ENCODE measurements at places on chromosomes 2 and 18. TPM values are rescaled to one million over a fixed set of nuclear protein-coding genes. Genes with fewer than 3 reads are reported as not detected.

DNA sequence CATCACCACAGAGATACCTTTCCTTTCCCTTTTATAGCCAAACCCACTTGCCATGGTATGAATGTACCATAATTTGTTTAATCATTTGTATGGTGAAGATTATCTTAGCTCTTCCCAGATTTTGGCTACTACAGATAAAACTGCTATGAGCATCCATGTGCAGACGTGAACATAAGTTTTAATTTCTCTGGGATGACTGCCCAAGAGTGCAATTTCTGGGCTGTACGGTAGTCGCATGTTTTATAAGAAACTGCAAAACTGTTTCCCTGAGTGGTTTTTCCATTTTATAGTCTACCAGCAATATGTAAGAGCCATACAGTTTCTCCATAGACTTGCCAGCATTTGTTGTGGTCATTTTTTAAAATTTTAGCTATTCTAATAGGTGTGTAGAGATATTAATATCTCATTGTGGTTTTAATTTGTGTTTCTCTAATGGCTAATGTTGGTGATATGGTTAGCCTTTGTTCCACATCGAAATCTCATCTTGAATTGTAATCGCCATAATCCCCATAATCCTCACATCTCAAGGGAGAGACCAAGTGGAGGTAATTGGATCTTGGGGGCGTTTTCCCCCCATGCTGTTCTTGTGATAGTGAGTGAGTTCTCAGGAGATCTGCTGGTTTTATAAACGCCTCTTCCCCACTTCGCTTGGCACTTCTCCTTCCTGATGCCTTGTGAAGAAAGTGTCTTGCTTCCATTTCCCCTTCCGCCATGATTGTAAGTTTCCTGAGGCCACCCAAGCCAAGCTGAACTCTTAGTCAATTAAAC lies 628.5 kb upstream of the KLHL29 start:
- no peak for DNase-seq

Gene IL18RAP
- polyA plus RNA-seq = 0.26 TPM

- no peak for DNase-seq
Observed at GRCh38 chr18:50218432-50219197, 23.7 kb upstream of the MYO5B start.

Gene FAM228A
- 0.64 TPM for polyA plus RNA-seq

Gene MAP3K19
- not detected for polyA plus RNA-seq

Measured in adrenal gland (tissue), 19 donors.